ENCODE measurements at places on chromosomes 5 and 9.

DNA sequence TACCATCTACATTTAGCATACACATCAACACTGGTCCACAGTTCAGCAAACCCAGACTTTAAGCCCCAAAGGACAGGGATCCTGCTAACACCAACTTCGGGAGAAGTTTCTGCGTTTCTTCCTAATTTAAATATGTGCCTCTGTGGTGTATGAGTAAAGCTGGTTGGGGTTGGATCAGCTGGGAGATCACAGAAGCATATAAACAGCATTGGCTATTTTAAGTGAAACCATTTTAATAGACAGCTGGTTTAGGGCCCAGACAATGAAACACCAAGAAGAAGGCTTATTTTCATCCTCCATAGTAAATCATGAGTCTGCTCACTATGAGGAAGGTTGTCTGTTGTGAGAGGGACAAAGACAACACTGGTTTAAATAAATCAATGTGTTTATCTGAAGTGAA is 11.3 kb downstream of the EBF1 start:
- no peaks in the 10 kb centered on the region for H3K27me3 ChIP-seq
- no peak overlapping the region for H3K27ac ChIP-seq
- no peak overlapping the region for H3K4me3 ChIP-seq
- no peak for DNase-seq

DNA sequence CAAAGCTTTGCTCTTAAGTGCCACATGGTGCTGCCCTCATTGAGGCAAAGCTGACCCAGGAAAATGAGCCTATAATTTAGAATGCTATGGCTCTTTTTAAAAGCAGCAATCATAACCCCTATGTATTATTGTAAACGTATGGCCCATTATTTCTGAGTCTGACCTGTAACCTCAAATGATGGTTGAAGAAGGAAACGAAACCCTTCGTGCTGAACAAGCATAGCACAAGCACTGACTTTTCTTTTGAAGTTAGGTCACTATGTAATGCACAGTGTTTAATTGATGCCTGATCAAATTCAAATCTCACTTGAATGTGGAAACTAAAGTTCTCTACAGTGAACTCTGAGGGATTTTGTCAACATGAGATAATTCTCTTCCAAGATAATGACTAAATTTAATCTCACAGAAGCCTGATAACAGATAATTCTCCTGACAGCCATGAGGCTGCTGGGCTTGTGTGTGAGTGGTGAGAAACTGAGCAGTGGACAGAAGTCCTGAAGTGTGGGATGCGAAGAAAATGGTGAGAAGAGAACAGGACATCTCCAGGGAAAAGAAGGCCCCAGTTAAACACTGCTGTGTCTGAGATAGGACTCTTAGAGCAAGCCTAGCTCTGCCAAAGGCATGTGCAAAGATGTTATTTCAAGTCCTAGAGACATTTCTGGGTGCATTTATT is 226.9 kb downstream of the MAN2A1 start:
- no peaks in the 10 kb centered on the region for H3K27me3 ChIP-seq
- no peak overlapping the region for H3K27ac ChIP-seq

GRCh38 chr5:34449639-34450038 is 206.5 kb upstream of the RAI14 start:
- H3K27ac ChIP-seq: no peak overlapping the region
- no peak overlapping the region for H3K4me3 ChIP-seq
- H3K36me3 ChIP-seq: no peaks in the 10 kb centered on the region
- H3K4me1 ChIP-seq: no peaks in the 10 kb centered on the region

GRCh38 chr5:154778534-154778933 is 23.4 kb downstream of the LARP1 start:
- DNase-seq: no peak
- H3K4me1 ChIP-seq: peaks cover 88% of the 10 kb centered on the region
- no peaks in the 10 kb centered on the region for H3K27me3 ChIP-seq
- H3K4me3 ChIP-seq: no peak overlapping the region

- no peak overlapping the region for H3K27ac ChIP-seq
- no peaks in the 10 kb centered on the region for H3K27me3 ChIP-seq
- H3K4me3 ChIP-seq: no peak overlapping the region
Observed at GRCh38 chr9:6829027-6829426, 71.3 kb downstream of the KDM4C start.

DNA sequence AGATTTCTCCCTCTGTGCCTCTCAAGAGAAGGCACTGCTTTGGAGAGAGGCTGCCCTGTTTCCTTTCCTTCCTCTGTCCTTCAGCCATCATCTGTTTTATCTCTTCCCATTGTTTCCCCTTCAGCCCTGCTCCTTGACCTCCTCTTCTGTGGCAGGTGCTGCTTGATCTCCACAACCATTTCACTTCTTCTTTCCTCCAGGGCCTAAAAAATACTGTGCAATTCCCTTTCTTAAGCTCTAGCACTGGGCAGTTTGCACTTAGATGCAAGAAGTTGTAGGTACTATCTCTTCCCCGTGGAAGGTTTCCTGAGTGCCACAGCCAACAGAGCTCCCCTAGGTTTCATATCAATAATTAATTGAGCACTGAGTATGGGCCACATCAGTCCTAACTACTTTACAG is 8.8 kb upstream of the ADRB2 start:
- no peak overlapping the region for H3K27ac ChIP-seq
- no peak overlapping the region for H3K4me3 ChIP-seq
- H3K36me3 ChIP-seq: no peaks in the 10 kb centered on the region
- no peak for DNase-seq
- no peaks in the 10 kb centered on the region for H3K27me3 ChIP-seq

DNA sequence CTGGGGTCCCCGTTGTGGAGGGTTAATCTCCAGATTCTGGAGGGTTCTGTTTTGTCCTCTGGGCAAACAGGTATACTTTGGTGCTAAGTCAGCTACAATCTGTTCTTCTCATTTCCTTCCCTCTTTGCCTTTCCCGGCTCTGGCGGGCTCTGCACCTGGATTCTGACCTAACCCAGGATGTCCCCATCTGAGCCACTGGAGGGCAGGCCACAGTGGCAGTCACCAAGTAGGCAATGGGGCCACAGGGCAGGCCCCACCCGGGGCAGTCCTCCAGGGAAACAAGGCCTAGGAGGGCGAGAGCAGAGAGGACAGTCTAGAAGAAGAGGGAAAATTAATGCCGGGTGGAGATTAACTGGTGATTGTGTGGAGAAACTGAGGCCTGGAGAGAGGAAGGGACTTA is 40.4 kb upstream of the HRH2 start:
- DNase-seq: no peak
- H3K36me3 ChIP-seq: no peaks in the 10 kb centered on the region
- no peak overlapping the region for H3K4me3 ChIP-seq
- no peak overlapping the region for H3K27ac ChIP-seq
- H3K27me3 ChIP-seq: no peaks in the 10 kb centered on the region

GRCh38 chr5:133468596-133468995 is 143.7 kb downstream of the FSTL4 start:
- no peaks in the 10 kb centered on the region for H3K4me1 ChIP-seq
- H3K4me3 ChIP-seq: no peak overlapping the region
- no peak for DNase-seq
- H3K36me3 ChIP-seq: no peaks in the 10 kb centered on the region

GRCh38 chr5:39624268-39624886 is 199.6 kb upstream of the DAB2 start:
- no peaks in the 10 kb centered on the region for H3K36me3 ChIP-seq
- H3K4me3 ChIP-seq: no peak overlapping the region
- H3K4me1 ChIP-seq: no peaks in the 10 kb centered on the region
- no peak for DNase-seq
- H3K27ac ChIP-seq: no peak overlapping the region
- H3K27me3 ChIP-seq: no peaks in the 10 kb centered on the region

DNA sequence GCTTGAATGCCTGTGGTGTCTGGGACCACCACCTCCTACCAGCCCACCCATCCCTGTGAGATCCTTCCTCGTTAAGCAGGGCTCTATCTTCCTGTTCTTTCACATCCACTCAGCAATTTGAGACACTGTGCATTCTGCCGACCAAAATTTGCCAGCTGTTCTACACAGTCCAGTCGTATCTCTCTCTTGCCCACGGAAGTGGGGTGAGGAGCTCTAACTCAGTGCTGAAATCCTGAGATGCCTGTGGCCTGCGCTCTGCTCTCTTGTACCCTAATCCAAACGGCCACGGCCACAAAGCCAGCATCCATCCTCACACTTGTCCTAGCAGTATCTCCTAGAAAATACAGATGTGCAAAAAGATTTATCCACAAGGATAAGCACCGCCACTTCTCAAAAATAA is 97.9 kb downstream of the MVB12B start:
- DNase-seq: no peak
- H3K4me1 ChIP-seq: no peaks in the 10 kb centered on the region
- peaks cover 7% of the 10 kb centered on the region for H3K36me3 ChIP-seq
- no peak overlapping the region for H3K27ac ChIP-seq

Data from right atrium auricular region (tissue), 2 donors.